ENCODE measurements at places on chromosomes 2 and 18.

GRCh38 chr18:47754311-47755101 lies 176.0 kb downstream of the SMAD2 start:
- peak; percentile 59 for DNase-seq

DNA sequence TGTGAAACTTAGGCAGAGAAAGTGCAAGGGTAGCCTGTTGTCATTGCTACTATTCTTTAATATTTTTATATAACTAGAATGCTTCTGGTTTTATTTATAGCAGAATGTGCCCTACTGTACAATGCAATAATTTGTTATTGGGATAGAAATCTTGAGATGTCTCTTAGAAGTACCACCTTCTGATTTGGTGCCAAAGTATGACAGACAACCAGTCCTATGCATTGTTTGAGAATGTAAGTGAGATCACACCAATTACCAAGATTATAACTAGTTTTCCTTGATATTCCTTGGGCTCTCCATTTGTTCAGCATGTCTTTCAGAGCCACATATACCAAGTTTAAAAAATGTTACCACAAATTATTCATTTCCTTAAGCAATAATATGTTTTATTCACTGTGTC lies 399.7 kb downstream of the CPS1 start:
- DNase-seq, result no peak

- DNase-seq, result no peak
Observed at GRCh38 chr18:55334875-55335274, 253.1 kb downstream of the TCF4 start.

DNA sequence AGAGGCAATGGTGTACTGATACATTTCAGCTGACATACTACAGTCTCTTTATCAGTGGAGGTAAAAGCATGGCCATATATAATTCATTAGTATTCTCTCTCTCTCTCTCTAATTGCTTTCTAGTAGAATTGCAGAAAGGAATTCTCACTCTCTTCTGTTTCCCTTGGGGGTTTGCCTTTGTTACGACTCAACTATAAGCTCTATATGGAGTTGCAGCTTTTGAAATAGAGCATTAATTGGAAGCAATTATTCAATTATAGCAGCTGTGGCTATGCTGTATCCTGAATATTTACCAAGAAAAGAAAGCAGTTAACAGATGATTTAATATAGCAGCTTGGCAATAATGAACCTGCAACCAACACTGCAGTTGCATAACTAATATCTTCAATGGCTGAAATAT lies 132.7 kb upstream of the STON1 start:
- DNase-seq, result no peak

DNA sequence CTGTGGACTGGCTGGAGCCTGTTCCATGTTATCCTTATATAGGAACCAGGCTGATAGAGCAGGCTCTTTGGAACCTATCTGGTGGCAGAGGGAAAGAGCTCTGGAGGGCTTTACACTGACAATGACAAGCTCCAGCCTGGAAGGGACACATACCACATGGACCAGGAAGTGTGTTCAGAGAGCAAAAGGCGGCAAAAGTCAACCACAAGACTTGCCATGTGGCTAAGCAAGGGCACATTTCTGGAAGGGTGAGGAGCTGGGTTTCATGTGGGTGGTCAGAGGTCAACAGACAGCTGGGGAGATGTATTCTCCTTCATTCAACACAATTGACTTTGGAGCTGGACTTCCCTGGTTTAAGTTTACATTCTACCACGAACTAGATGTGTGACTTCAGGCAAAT lies 325.2 kb downstream of the DYSF start:
- DNase-seq, result no peak

DNA sequence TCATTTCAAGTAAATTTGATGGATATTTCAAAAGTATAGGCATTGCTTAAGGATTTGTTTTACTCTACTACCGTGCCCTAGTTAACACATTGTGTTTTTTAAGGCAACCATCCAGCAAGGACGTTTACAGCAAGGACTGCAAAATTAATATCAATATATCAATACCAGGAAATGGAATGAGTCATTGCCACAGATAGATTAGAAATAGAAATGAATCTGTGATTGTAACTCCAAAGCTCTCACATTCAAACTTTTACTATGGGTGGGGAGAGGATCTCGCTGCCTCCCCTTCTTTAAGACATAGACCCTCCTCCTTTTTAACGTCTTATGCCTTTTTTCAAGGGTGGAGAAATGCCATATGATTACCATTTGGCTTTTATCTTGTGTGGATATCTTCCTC lies 3.8 kb downstream of the CD28 start:
- no peak for DNase-seq

Data from H54 (cell line).